ENCODE measurements at places on chromosomes 7 and 10. TPM values are rescaled to one million over a fixed set of nuclear protein-coding genes. Genes with fewer than 3 reads are reported as not detected.

Gene ITPRID1
- not detected for total RNA-seq

Gene VSTM4
- total RNA-seq, result not detected

DNA sequence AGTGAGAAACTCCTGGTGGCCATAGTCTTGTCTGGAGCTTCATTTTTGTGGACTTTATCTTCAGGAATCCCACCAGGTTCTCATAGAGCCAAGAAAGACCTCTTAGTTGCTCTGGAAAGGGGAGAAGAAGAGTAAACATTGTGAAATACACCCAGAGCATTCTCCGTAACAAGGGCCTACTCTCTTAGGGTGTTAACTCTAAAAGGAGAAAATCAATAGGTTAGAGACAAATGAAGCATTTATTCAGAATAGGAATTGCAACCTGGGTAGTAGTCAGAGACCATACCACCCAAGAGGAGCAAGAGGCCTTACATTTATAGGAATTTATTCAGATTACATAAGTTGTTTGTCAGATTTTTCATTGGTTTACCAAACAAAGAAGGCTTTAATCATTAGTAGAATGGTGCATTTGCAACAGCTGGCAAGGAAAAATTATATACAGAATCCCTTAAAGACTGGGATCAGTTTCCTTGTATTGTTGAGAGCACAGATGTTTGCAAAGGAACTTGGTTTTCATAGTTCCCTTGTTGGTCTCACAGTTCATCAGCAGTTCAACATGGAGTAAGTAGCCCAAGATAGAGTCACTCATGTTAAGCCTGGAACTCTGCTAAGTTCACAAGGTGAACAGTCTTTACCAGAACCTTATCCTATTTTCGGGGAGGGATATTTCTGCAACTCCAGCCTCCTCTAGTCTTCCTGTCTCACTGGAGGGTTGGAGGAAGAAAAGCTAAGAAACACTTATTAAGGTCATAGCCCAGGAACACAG lies 53.2 kb upstream of the TMEM140 start:
- H3K4me1 ChIP-seq, result peaks cover 4% of the 10 kb centered on the region
- no peak overlapping the region for H3K27ac ChIP-seq
- DNase-seq, result no peak
- H3K4me3 ChIP-seq, result no peak overlapping the region

- H3K4me3 ChIP-seq, result no peak overlapping the region
- DNase-seq, result no peak
- H3K27me3 ChIP-seq, result no peaks in the 10 kb centered on the region
- no peaks in the 10 kb centered on the region for H3K36me3 ChIP-seq
- no peaks in the 10 kb centered on the region for H3K4me1 ChIP-seq
These were observed 195.4 kb downstream of the SKIDA1 start for GRCh38 chr10:21329995-21330627.

- peaks cover 28% of the 10 kb centered on the region for H3K36me3 ChIP-seq
- H3K27me3 ChIP-seq, result no peaks in the 10 kb centered on the region
- peaks cover 37% of the 10 kb centered on the region for H3K4me1 ChIP-seq
- H3K4me3 ChIP-seq, result no peak overlapping the region
These were observed 63.0 kb downstream of the RALA start for GRCh38 chr7:39686261-39686924.

- no peak overlapping the region for H3K27ac ChIP-seq
- no peak for DNase-seq
- H3K4me3 ChIP-seq, result no peak overlapping the region
- H3K27me3 ChIP-seq, result no peaks in the 10 kb centered on the region
These were observed 20.2 kb upstream of the ASL start for GRCh38 chr7:66055321-66055956.

DNA sequence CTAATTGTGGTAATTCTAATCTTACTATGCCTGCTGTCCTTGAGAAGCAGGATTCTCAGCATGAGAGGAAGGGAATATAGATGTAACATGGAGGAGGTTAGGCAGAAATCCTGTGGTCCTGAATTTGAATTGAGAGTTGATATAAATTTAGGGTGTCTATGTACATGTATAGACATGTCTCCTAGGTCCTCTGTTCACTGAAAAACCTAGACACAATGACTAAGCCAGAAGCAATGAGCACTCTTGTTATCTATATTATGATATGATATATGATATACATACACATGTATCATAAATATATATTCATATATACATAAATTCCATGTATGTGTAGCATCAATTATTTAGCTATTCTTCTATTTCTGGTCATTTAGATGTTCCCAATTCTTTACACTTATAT lies 173.3 kb upstream of the MKLN1 start:
- no peak overlapping the region for H3K4me3 ChIP-seq
- no peaks in the 10 kb centered on the region for H3K36me3 ChIP-seq
- H3K4me1 ChIP-seq, result no peaks in the 10 kb centered on the region
- H3K27me3 ChIP-seq, result no peaks in the 10 kb centered on the region
